IPS DF 19.7 (cell line): ENCODE measurements at places on chromosomes 16 and 17.
A peak's percentile ranks its signal among the peaks of the same experiment; 100 is the strongest.

GRCh38 chr16:54628796-54629625, 301.7 kb upstream of the IRX5 start:
- DNase-seq: no peak

DNA sequence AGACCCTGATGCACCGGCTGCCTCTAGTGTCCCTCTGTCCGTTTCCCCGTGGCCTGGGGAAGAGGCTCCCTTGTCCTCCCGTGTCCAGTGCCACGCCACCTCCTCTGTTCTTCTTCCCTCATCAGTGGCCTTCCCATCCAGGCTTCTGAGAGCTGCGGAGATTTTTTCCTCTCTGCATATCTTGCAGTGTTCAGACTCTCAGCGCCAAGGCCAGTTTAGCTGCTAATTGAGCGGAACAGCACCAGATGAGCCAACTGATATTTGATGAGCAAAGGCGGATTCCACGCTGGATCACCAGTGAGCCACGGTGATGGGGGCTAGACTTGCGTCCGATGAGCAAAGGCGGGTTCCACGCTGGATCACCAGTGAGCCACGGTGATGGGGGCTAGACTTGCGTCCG, 257.6 kb downstream of the FOXL1 start:
- no peak for DNase-seq

GRCh38 chr17:40561871-40562611, 3.2 kb downstream of the CCR7 start:
- no peak for DNase-seq

DNA sequence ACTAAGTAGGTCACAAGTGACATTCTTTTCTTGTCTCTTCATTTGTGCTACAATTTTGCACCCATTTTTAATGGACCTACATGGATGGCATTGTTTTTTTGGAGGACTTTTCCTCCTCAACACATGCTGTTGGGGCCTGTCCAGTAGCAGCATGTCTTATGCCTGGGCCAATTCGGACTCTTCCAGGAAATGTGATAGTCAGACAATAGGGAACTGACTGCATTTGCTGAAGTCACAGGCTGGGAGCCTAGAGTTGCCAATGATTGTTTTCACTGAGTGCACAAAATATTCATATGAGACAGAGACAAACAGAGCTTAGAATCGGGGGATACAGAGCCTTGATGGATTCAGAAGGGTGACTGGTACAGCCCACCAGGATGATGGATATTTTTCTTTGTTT, 867.3 kb upstream of the GOT2 start:
- DNase-seq: no peak

DNA sequence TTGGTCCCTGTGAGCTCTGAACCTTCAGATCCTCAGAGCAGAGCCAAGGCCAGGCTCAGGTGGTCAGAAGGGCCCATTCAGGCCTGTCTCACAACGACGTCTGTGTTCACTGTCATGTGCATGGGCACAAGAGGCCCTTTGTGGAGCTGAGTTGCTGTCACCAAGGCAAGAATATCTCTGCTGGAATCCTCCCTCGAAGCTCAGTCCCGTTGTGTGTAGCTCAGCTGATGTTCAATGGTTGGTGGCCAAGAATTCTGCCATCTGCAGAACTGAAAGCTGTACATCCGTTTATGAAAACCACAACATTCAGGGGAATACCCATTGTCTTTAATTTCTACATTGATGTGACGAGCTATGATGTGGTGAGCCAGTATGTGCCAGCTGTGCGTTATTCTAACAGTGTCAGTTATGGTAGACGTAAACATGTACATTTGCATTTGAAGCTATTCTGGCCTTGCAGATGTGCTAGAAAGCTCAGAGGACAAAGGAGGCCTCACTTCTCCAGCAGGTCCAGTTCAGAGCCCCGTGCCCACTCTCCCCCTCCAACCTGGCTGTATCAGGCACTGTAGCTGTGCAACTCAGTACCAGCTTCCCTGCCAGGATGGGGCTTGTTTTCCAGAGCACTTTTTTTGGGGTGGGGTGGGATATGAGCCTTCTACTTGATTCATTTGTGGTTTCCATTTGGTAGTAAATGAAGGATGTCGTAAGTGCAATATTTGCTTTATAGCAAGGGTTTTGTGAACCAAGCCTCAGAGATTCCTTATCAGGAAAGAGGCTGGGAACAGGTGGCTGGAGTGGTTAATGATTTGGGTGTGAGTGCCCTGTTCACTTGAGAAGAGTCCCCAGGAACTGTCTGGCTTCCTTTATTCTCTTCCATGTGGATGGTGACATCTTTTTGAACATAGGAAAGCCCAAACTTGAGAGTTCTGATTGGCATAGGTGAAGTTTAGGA, 56.1 kb downstream of the B9D1 start:
- DNase-seq: no peak

DNA sequence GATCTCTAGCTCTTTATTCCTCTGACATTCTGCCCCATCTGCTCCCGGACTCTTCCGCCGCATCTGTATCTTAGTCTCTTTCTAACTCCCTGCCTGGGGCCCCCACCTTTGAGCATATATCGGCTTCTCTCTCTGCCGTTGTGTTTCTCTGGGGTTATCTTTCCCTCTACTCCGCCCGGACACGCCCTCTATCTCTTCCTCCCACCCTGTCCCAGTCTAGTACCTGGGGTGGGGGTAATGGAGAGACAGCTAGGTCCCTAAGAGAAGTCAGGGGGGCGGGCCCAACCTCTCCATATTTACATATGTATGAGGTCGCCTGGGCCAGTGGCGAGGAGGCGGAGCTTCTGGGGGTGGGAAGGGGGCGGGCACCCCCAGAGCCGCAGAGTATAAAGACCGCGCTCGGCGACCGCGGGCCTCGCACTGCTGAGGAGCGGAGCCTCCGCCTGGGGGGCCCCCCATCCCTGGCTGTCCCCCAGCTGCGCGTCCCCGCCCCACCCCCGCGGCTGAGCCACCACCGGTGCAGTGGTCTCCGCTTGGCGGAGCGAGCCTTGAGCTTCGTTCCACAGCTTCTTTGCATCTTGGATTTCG, at the start of gene ATP1B2:
Gene ATP1B2, plus strand, starts transcription at position 418 of the 588 bp plus-strand sequence. CDS start 593 bp downstream, outside the sequence.
- DNase-seq: peak; percentile 92

- DNase-seq: no peak
Measured at GRCh38 chr17:6530324-6530920, 25.9 kb downstream of the PITPNM3 start.

- no peak for DNase-seq
Measured at GRCh38 chr17:79255456-79255855, 180.8 kb downstream of the ENGASE start.

DNA sequence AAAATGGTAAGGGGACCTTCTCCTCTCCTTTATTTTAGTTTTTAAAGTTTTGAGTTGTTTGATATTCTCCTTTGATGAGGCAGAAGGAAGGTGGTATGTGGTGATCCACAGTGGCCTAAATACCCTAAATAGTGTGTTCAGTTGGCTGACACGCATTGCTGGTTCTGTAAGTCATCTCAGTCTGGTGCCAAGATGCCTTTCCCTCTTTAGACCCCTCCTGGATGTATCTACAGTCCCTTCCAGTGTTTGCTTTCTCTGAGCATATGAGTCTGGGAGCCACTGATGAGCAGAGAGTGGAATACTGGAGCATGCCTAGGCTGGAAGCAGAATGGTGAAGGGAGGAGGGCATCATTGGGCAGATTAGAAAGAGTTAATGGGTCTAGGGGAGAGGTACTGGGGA, 64.5 kb downstream of the NEUROD2 start:
- DNase-seq: no peak

DNA sequence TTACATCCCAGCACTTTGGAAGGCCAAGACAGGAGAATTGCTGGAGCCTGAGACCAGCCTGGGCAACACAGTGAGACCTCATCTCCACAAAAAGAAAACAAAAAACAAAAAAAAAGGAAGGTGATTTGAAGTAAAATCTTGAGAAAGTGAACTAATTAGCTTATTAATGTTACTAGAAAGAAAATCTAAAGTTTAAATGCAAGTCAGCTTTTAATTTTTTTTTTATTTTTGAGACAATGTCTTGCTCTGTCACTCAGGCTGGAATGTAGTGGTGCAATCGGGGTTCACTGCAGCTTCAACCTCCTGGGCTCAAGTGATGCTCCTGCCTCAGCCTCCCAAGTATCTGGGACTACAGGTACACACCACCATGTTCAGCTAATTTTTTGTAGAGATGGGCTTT, 3.5 kb upstream of the CTCF start:
- DNase-seq: no peak

DNA sequence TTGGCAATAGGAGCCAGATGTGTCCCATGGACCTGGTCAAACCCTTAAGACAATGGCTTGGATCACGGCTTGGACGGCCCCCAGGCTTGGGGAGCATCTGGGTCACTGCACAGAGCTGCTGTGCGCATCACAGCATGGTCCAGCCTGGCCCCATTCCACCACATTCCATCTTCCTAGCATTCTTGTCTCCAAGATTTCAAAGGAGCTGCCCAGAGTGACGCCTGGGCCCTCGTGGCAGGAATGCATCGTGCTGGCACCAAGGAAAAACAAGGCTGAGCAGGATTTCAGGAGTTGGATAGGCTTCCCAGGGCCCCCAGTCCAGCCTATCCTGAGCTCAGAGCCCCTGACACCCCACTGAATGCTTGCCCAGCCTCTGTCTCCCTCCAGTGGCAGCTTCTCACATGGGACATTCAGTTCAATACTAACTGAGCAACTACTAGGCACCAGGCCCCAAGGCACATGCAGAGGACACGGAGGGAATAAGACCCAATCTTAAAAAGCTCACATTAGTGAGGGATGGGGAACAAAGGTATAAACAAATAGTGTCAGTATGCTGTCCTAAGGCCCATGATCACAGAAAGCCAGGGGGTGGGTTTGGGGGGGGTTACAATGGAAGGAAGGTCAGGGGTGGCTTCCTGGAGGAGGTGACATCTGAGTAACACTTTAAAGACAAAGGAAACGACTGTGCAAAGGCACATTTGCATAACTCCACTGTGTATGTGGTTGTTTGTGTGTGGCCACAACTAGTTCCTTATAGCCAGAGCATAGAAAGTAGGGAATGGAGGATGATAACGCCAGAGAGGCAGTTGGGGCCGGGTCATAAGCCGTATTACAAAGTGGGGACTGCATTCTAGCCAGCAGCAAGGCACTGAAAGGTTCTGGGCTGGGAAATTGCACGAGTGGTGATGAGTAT, 34.1 kb downstream of the TK2 start:
- DNase-seq: no peak

GRCh38 chr17:42886283-42887176, 14.1 kb upstream of the G6PC1 start:
- no peak for DNase-seq

DNA sequence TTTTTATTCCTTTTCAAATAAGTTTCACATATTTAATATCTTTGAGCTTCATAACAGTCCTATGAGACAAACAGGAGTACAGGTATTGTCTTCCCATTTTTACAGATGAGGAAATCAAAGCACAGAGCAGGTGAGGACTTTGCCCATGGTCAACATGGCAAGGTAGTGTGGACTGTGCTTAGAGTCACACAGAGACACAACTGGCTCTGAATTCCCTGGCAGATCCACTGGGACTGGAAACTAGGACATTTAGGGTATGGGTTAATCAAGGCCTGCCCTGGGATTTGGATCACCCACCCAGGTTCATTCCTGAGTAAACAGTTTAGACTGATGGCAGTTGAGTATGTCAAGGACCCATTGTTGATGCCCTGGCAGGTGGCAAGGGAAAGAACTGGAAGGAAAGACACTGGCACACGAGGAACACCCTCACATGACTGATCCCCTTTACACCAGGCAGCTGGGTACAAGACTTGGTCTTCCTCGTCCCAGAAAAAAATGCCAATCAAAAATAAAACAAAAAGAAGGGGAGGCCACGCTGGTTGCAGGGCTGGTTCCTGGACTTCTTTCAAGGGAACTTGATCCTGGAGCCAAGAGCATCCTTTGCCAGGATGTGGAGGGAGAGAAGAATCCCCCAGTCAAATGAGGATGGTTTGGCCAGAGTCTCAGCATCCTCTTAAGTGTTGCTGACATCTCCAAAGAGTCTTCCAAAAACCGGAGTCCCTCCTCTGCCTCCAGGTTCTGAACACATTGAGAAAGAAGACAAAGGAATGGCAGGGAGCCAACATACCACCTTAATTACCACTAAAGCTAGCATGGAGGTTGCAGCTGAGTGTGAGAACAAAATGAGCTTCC, 34.9 kb downstream of the CHD9 start:
- DNase-seq: no peak

DNA sequence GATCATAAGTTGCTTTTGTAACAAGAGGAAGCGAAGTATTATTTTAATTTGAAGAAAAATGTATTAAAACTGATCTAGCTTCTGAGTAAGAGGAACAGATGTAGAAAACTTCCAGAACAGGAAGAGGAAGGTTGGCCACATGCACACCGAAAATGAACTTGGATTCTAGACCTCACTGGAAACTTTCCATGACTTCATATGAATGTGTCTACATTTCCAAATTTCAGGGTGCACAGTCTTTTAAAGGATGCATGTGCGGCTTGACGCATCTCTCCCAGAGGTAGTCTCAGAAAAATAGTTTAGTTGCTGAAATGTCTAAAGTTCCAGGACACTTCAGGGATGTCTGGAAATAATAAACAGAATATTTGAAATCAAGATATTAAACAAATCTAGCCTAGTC, 275.1 kb upstream of the MYOCD start:
- no peak for DNase-seq

DNA sequence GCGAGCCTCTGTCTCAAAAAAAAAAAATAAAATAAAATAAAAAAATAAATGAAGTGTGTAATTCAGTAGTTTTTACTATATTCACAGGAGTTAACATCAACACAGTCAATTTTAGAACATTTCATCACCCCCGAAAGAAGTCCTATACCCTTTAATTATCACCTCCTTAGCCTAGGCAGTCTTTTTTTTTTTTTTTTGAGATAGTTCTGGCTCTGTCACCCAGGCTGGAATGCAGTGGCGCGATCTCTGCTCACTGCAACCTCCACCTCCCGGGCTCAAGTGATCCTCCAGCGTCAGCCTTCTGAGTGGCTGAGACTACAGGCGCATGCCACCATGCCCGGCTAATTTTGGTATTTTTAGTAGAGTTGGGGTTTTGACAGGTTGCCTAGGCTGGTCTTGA, 150.7 kb downstream of the SNX29 start:
- no peak for DNase-seq

DNA sequence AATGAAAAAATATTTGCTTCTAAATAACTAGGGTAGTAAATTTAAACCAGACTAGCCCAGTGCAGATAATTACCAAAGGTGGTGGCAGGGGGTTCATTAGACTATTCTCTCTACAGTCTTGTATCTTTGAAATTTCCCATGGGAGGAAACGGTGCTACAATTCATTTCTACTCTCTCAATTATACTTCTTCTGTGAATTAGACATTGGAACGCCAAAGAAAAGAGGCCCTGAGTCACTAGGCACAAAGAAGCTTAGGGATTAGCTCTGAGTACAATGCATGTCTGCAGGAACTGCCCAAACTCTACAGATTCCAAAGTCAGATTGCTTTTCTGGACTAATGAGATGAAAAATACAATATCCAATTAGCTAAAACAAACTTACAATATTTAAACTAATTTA, 30.7 kb upstream of the ARL6IP1 start:
- no peak for DNase-seq
